NCI-H1930 (cell line): ENCODE measurements at places on chromosomes 4 and X.

DNA sequence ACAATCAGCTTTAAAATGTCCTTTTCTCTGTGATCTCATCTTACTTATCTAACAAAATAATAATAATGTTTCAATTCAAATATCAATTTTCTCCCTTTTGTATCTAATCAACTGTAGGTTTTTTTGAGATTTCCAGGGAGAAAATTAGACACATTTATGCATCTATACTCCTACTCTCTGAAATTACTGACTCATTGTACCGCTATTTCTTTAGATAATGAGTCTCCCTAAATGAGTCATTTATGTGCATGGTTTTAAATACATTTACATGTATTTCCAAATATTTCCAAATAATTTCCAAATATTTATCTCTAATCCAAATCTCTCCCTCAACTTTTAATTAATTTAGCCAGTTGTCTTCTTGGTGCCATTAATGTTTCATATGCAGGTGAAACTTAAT lies 621.0 kb downstream of the TECRL start:
- DNase-seq: no peak

GRCh38 chrX:46531442-46531841 lies 13.8 kb downstream of the ZNF674 start:
- no peak for DNase-seq

GRCh38 chrX:24357106-24357505 lies 3.3 kb upstream of the SUPT20HL1 start:
- DNase-seq: no peak

DNA sequence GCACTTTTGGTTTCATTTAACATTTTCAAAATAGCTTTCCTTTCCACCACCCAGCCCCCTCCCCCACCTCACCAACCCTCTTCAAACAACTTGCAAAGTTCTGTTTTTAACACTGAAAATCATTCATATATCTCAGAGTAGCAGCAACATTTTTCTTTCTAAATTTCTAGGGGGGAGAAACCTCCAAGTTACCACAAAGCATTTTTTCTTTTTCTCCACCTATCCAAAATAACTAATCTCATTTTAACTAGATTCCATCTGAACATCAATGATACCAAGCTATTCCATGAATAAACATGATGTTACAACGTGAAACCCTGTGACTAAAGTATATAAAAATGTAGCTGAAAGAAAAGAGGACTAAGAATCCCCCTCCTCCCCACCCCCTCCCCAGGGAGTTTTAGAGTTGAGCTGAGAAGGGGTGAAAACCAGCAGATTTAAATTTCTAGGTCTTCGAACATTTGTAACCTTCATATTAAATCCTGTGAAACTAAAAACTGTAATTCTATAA lies 5.2 kb downstream of the LDB2 start:
- DNase-seq: no peak

DNA sequence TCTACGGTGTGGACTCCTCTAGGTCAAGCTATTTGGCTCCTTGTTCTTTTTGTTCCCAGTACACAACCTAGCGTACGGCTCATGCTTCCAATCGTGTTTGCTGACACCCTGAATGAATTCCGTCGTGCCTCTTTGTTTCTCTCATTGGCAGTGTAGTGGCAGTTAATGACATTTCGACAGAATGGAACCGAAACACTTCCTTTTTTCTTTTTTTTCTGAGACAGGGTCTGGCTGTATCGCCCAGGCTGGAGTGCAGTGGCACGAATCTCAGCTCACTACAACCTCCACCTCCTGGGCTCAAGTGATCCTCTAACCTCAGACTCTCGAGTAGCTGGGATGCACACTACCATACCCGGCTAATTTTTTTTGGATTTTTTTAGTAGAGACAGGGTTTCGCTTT lies 113.3 kb upstream of the ATP6AP2 start:
- DNase-seq: no peak

- no peak for DNase-seq
These were observed 195.9 kb downstream of the CPEB2 start for GRCh38 chr4:15198070-15198727.
